Natural killer cell (primary cell): ENCODE measurements at places on chromosomes 16 and 17.
A peak's percentile ranks its signal among the peaks of the same experiment; 100 is the strongest.

- no peak for DNase-seq
Measured at GRCh38 chr17:7413346-7413985, 5.8 kb downstream of the NLGN2 start.

DNA sequence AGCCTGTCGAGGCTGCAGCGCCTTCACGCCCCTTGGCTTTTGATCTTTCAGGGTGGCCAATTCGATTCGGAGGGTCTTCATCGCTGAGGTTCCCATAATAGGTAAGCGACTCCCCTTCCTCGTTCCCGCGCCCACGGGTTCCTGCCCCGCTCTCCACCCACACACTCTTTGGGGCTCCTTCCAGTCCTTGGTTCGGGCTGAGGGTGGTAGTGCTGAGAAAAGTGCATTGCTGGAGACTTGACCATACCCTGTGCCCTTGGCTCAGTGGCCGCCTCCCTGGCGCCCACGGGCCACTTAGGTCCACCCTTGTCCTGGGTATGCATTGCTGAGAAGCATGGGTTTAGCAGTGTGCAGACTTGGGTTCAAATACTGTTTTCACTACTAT is 491 bp downstream of the POLR2C start:
- DNase-seq: no peak

DNA sequence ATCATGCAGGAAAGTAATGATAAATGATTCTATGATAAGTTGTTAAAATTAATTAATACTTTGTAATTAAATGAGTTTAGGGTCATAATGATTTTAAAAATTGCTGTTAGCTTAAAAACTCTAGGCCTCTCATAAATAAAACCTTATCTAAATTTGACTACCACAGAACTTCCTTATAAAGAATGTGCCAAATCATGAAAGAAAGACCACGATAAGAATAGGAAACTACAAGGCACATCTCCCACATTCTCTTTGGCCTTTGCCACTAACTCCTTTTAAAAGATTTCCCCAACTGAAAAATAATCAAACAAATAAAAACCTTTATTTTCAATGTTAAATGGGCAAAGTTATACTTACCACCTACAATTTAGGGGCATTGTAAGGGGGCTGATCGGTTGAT is 164.6 kb upstream of the C17orf78 start:
- DNase-seq: no peak

- no peak for DNase-seq
Measured at GRCh38 chr16:71669926-71670536, 44.0 kb downstream of the MARVELD3 start.

DNA sequence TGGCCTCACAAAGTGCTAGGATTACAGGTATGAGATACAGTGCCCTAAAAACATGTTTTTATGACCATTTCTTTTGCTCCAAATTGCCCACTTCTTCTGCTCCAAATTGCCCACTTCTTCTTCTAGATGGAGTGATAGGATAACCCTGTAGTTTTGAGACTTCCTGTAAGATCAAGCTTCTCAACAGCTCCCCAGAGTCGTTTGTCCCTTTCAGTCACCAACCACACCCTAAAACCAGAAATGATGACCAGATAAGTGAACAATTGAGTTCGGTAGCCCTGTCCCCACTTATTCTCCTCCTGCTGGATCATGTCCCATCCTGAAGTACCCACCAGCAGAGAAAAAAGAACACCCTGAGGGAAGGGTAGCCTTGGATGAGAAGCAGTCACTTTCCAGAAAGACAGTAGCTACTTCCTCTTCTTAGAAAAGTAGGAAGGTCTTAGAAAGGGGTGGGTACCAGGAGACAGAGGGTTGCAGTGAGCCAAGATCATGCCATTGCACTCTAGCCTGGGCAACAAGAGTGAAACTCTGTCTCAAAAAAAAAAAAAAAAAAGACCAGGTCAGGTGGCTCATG is 2.5 kb downstream of the ODAD4 start:
- no peak for DNase-seq

DNA sequence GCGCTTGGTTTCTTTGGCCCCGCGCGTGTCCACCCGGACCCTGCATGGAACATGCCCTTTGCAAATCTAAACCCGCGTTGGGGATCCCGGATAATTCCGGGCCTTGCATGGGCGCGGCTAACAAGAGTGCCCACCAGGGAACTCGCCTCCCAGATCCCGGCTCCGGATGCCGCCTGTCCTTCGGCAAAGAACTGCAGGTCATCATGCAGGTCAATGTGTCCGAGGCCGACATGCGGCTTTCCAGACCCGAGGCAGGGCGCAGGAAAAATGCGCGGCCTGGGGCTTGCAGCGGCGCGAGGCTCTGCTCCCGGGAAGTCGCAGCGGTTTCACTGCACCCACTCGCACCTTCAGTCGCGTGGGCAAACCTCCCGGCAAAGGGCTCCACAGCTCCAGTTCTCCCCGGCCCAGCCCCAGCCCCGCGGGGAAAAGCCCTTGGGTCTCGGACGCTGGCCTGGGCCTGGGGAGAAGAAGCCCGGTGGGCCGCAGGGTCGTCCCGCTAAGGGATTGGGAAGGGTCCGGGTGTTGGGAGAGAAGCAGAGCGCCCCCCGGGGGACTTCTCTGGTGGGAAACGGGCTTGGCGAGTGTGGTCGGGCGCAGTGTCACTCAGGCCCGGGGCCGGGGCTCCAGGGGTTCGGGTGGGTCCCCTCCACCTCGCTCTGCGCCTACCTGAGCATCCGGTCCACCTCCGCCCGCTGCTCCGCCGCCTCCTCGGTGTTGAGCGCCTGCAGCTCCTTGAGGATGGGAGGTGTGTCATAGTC is 805 bp downstream of the HNF1B start:
- no peak for DNase-seq

GRCh38 chr16:46763147-46763546 is 15.0 kb upstream of the MYLK3 start:
- DNase-seq: no peak

- no peak for DNase-seq
Measured at GRCh38 chr17:15351925-15352324, 10.5 kb upstream of the TEKT3 start.

GRCh38 chr17:67322042-67322787 is 44.2 kb downstream of the PSMD12 start:
- no peak for DNase-seq

- DNase-seq: peak; percentile 18
Measured at GRCh38 chr17:6069539-6070429, at the start of gene WSCD1. Gene WSCD1, plus strand, starts transcription at chr17:6070379. Its CDS starts 10,280 bp downstream, at chr17:6080659.

DNA sequence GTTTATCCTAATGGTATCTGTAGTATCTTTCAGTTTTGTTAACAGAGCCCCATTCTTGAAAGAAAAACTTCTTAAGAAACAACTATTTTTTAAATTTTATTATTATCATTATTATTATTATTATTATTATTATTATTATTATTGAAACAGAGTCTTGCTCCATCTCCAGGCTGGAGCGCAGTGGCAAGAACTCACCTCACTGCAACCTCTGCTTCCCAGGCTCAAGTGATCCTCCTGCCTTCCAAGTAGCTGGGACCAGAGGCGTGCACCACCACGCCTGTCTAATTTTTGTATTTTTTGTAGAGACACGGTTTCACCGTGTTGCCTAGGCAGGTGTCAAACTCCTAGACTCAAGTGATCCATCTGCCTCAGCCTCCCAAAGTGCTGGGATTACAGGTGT is 23.4 kb downstream of the SUPT6H start:
- no peak for DNase-seq

DNA sequence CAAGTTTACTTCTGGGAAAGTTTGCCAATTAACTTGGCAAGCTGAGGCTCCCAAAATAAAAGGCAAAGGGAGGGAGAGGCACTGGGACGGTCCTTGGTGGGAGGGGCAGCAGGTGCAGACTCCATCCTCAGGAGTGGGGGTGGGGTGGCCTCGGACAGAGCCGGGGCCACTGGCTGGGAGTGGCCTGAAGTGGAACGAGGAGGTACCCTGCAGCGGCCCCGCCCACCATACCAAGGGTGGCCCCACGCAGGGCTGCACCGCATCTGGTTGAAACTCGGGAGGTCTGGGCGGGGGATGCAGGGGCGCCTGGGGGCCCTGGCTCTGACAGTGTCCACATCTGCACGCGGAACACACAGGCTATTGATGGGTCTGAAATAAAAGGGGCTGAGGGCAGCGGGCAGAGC is 42.4 kb upstream of the SLC38A10 start:
- no peak for DNase-seq

- DNase-seq: no peak
Measured at GRCh38 chr16:60991886-60992285, 1044.4 kb downstream of the CDH8 start.

- no peak for DNase-seq
Measured at GRCh38 chr17:79978548-79978855, 57.2 kb downstream of the TBC1D16 start.

DNA sequence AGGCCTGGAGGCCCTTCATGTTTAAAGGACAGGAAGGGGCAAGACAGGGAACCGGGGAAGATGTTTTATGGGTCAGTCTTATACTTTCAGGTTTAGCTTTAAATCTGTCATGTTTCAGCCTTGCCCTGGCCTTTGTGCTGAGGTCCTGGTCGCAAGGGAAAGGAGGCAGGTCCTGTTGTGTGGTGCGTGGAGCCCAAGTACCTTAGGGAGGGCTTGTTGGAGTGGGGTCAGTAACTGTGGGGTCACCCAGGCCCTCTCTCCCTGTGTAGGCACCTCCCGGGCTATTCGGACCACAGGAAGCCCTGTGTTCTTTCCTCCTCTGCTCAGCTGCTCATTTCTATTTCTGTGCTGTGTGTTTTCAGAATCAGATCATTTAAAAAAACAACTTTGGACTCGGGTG is 42.7 kb downstream of the MPRIP start:
- no peak for DNase-seq

- DNase-seq: no peak
Measured at GRCh38 chr16:58499615-58500351, at the start of gene NDRG4. Gene NDRG4, plus strand, starts transcription at chr16:58500143. Its CDS starts 106 bp downstream, at chr16:58500249.

- no peak for DNase-seq
Measured at GRCh38 chr16:1164382-1164781, 11.5 kb downstream of the CACNA1H start.

DNA sequence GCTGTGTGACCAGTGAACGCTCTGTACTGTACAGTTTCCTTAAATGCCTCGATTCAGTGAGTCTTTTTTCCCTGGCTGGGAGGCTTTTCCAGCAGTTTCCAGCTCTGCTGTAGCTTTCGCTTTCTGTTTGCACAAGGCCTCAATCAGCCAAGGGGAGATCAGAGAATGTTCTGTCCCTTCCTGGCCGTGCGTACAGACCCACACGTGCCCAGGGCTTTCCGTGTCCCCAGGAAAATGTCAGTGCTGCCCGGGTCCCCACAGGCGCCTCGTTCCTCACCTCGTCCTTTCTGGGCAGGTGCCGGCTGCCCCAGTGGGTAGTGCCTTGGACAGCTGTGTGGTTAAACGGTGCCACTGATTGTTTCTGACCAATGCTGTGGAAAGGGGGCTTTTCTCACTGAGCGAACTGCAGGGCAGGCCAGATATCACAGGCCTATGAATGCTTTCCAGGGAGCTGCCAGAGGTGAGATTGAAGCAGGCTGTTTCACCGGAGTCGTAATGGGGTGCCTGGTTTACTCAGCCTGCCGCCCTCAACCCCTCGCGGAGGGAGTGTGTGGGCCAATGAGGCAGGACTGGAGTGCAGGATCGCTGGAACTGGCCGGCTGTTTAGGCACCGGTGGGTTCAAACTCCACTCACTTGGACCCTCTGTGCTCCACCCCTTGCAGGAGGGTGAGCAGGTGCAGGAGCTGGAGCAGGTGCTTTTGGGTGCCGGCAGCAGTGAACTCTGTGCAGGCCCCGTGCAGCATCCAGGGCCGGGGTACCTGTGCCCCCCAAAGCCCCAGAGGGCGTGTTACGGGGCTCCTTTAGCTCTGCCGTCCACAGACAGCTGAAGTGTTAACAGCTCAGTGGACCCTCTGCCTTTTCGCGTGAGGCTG is 44.4 kb downstream of the ZNF778 start:
- no peak for DNase-seq

GRCh38 chr16:75048530-75048929 is 49.7 kb downstream of the ZNRF1 start:
- DNase-seq: no peak

GRCh38 chr17:57365420-57365819 is 109.1 kb downstream of the MSI2 start:
- DNase-seq: no peak

- no peak for DNase-seq
Measured at GRCh38 chr16:17241264-17241835, 229.4 kb downstream of the XYLT1 start.

DNA sequence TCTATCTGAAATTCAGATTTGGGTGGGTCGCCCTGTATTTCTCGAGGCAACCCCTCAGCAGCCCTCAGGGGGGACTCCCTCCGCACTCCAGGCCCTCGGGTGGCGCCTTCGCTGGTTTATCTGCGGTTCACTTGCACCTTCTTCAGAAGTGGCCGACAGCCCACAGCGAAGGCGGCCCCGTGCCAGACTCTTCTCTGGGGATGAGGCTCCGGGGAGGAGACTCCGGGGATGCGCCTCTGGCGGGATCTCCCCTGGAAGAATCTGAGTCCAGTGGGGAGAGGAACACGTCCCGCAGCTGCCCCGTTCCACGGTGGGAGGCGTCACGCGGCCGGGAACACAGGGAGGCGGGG is 63.9 kb upstream of the DNAJA2 start:
- peak; percentile 43 for DNase-seq

DNA sequence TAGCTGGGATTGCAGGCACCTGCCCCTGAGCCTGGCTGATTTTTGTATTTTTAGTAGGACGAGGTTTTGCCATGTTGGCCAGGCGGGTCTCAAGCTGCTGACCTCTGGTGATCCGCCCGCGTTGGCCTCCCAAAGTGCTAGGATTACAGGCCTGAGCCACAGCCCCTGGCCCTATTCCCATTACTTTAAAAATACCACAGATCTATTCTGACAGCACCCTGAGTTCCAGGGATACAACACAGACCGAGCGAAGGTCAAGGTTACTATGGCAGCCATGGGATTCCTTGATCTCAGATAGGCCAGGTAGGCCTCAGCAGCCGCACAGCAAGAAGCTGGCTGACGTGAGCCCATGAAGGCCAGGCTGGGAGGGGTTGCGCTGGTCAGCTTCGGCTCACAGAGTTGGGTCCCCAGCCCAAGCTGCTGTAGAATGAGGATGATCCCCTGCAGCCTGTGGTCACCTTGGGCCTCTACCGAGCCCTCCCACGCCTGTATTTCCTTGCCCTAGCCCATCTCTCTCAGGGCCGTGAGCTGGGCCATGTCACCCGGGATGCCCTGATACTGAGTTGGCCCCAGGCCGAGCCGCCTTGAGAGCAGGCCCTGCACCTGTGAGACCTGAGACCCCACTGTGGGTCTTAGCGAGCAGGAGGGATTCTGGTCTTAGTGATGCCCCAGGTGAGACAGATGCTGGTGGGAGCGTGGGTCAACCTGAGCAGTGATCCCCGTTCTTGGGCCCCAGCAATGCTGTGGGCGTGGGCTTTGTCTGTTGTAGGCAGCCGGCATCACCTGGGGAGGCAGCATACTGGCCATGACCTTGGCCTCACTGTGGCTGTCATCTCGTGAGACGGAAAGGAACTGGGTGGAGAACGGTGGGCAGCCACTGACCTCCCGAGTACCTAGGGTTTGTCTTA is 16.9 kb upstream of the RNF213 start:
- DNase-seq: no peak

DNA sequence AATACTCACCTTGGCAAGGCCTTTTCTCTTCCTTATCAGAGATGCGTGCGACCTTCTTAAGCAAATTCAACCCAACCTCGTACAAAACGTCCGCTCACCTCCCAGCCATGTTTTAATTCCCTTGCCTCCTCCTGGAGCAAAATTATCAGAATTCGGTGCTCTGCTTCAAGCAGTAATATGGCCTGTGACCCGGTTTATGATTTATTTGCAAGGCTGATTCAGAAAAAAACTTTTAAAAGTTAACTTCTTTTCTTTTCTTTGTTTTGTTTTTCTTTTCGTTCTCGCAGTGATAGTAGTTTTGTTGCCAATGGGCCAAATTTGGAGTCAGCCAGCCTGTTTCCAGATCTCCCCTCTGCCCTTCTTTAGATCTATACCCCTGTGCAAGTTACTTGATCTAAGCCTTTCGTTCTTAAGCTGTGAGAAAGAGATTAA is at the start of gene PHLPP2:
PHLPP2 (minus strand) TSS at position 382 of the 432 bp plus-strand sequence. CDS start 9,906 bp downstream, outside the sequence.
- DNase-seq: no peak
